NCI-H460 (cell line): ENCODE measurements at places on chromosomes 16 and 17. TPM values are rescaled to one million over a fixed set of nuclear protein-coding genes. Genes with fewer than 3 reads are reported as not detected.

The NEUROD2 gene
- not detected in 2 replicates for total RNA-seq

The DHRS7C gene
- not detected in 2 replicates for total RNA-seq

The CCDC102A gene
- 4.8 and 5.2 TPM in 2 replicates for total RNA-seq

The GNGT2 gene
- not detected in 2 replicates for total RNA-seq

The TXNL4B gene
- 15.1 and 16.5 TPM in 2 replicates for total RNA-seq

The CBLN1 gene
- total RNA-seq, result 0.05 TPM in 1 of 2 replicates, not detected in the other

The GPRC5C gene
- total RNA-seq, result 9.0 and 10.4 TPM in 2 replicates

The KCNH6 gene
- total RNA-seq, result not detected in 2 replicates

The NRN1L gene
- 0.87 and 1.9 TPM in 2 replicates for total RNA-seq

The TBC1D3 gene
- not detected in 2 replicates for total RNA-seq

The KRT9 gene
- total RNA-seq, result not detected in 2 replicates

The ABCA10 gene
- 6.9 and 7.2 TPM in 2 replicates for total RNA-seq

The DPEP2 gene
- not detected in 2 replicates for total RNA-seq

The KARS1 gene
- total RNA-seq, result 169 and 172 TPM in 2 replicates

The NOL3 gene
- 66.3 and 68.2 TPM in 2 replicates for total RNA-seq

The ENKD1 gene
- 10.2 and 10.4 TPM in 2 replicates for total RNA-seq

The CACNG3 gene
- total RNA-seq, result not detected in 2 replicates

The FBXO39 gene
- total RNA-seq, result not detected in 2 replicates

The CAPNS2 gene
- total RNA-seq, result not detected in 2 replicates

The EMC6 gene
- 53.1 and 61.6 TPM in 2 replicates for total RNA-seq

The FOXJ1 gene
- total RNA-seq, result not detected in 2 replicates

The HBZ gene
- not detected in 2 replicates for total RNA-seq

The ATP1B2 gene
- total RNA-seq, result not detected in 2 replicates

The NLGN2 gene
- total RNA-seq, result 5.5 and 6.2 TPM in 2 replicates

The RNPS1 gene
- 142 and 147 TPM in 2 replicates for total RNA-seq

The KRT40 gene
- not detected in 2 replicates for total RNA-seq

The KLHDC4 gene
- 15.1 and 20.7 TPM in 2 replicates for total RNA-seq

The SMIM36 gene
- not detected in 2 replicates for total RNA-seq

The PLEKHG4 gene
- 7.1 and 9.1 TPM in 2 replicates for total RNA-seq

The ZNF469 gene
- total RNA-seq, result 2.9 and 3.7 TPM in 2 replicates

The TEKT5 gene
- total RNA-seq, result not detected in 2 replicates

The C17orf100 gene
- 0.22 and 0.32 TPM in 2 replicates for total RNA-seq

The PLSCR3 gene
- 31.3 and 32.4 TPM in 2 replicates for total RNA-seq

The KRTAP4-9 gene
- not detected in 2 replicates for total RNA-seq

The HSBP1 gene
- 83.5 and 93.8 TPM in 2 replicates for total RNA-seq

The TNS4 gene
- total RNA-seq, result 0.10 and 0.32 TPM in 2 replicates

The C17orf50 gene
- total RNA-seq, result not detected in 2 replicates

The DHRS7B gene
- 11.9 and 14.6 TPM in 2 replicates for total RNA-seq

The PERCC1 gene
- not detected in 2 replicates for total RNA-seq
